NCI-H2171 (cell line): ENCODE measurements at places on chromosomes 5 and 9.
A peak's percentile ranks its signal among the peaks of the same experiment; 100 is the strongest.

DNA sequence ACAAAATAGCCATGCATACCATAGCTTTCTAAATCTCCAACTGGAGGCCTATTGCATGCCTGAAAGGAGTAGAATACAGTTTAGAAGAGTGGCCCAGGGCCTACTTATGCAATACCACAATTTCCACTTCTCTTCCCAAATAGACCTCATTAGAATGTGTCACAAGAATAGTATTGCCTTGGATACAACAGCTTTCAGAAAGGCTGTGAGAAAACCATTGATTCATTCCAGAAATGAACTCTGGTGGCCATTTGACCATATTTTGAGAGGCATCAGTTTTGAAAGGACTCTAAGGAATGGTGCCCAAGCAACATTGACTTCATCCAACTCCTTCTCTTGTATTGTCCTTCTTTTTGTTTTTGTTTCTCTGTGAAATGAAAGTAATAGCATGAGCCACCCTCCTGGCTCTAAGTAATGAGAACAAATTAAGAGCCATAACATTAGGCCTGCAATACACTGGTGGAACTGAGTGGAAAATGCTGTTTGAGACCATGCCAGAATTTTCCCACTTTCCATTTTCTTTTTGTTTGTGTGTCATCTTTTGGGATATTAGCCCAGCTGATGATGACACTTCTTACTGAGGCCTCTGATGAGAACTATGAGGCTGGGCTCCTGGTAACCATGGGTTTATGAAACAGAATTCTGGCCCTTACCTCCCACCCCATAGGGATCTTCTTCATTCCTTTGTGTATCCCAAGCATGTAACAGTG, 90.2 kb downstream of the TMEM174 start:
- no peak for DNase-seq

- DNase-seq, result no peak
Measured at GRCh38 chr5:134445856-134446818, 34.5 kb upstream of the CDKN2AIPNL start.

DNA sequence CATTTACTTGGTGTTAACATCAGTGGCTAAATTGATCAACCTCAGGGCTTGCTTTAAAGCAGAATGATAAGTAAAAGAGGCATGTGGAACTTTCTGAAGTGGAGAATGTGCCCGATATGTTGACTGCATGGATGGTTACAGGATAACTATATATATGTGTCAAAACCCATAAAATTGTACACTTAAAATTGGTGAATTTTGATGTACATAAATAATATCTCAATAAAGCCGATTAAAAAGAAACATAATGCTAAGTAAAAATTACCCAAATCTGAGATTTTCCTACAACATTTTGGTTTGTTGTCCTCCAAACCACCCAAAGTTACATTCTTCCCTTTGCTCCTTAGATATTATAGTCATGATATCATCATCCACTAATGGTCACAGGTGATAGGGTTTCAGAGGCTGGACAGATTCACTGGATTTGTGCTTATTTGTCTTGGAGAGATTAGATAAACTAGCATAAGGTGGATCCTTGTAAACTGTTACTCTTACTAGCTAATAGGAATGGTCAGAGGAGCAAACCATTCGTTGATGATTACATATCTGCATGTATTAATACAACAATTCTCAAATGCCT, 119.7 kb upstream of the RPS23 start:
- no peak for DNase-seq

DNA sequence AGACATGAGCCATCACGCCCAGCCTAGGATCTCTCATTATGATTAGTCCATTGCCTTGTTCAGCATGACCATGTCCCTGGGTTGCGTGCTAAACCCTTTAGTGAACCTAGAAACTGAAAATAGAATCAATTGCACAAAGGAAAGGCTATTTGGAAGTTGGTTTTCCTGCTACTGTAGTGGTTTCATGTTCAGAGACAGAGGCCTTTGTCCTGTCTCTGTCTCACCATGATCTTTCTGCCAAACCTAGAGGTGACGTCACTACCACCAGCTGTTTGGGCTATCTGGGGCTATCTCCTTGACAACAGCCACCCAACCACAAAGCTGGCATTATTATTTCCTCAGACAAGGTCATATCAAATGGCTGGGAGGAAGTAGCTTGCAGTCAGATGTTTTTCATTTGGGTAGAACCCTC, 4.0 kb upstream of the CDK5RAP2 start:
- peak; percentile 72 for DNase-seq

DNA sequence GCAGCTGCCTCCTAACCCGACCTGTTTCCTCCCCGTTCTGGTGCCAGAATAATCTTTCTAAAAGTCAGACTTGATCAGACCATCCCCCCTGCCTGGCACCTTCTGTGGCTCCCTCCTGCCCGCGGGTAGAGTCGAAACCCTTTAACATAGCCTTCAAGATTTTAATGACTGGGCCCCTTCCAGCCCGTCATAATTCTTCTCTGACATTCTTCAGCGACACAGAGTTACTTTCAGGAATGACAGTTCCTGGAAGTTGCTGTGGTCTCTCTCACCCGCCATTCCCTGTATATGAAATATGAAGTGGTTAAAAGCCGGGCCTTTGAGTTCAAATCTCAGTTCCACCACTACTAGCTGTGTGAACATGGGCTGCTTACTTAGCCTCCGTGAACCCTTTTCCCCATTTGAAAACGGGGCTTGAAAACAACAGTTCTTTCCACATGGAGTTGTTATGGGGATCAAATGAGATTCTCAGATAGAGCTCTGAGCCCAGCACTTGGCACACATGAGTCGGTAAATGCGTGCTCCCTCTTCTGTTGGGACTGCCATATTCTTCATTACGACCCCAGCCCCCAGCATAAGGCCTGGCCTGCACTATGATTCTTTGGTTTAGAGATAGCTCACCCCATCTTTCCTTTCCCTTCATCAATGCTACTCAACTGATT, 737 bp downstream of the NANS start:
- no peak for DNase-seq

- DNase-seq, result no peak
Measured at GRCh38 chr9:68979538-68980314, 34.2 kb downstream of the PRKACG start.

- DNase-seq, result no peak
Measured at GRCh38 chr9:83965350-83966208, 14.4 kb downstream of the HNRNPK start.

DNA sequence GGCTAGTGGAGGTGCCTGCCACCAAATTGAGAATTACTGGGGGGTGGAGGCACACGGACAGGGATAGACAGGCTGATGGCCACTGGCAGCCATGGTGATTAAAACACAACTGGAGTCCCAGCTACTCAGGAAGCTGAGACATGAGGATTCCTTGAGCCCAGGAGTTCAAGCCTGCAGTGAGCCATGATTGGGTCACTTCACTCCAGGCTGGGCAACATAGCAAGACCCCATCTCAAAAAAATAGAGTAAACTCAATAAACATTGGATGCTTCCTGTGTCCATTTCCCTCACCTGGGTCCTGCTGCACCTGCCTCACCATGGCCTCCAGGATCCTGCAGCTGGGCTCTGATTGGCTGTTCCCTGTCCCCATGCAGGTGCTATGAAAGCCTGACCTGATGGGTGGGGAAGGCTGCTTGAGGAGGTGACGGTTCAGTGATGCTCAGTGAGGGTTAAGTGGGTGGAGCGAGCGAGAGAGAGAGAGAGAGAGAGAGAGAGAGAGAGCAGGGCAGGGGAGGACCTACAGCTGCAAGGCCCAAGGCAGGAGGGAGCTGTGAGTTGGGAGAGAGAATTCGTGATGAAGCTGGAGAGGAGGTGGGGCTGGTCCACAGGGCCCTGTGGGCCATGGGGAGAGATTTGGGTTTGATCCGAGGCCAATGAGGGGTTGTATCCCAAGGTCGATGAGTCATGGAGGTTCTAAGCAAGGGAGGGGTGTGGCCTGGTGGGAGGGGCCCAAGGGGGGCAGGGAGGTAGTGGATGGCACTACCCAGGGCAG, 36.7 kb upstream of the FUBP3 start:
- DNase-seq, result no peak
